ENCODE measurements at places on chromosomes 4 and X. TPM values are rescaled to one million over a fixed set of nuclear protein-coding genes. Genes with fewer than 3 reads are reported as not detected.

DNA sequence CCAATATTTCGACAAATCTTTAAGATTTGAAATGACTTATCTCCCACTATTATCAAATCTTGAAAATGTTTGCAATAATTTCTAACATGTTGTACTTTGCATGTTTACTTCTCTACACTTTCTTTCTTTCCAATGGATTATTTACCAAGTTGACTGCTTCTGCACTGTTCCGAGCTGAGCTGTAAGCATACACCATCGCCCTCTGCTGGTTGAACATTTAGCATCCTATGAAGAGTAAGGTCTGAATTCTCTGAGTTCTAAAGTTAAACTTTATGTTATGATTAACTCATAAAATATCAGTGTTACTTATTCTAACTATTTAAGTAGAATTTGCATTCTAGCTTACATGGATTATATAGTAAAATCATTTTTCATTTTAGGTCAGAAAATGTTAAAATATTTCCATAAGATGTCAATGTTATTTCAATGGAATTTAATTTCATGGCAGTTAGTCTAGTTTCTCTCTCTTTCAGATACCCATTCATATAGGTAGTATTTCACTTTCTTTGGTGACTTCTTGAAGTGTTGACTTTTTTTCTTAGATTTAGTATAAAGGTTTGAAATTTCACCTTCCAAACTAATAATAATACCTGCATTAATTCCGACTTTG, 137.4 kb downstream of the DKK2 start:
- DNase-seq: peak; percentile 64

DNA sequence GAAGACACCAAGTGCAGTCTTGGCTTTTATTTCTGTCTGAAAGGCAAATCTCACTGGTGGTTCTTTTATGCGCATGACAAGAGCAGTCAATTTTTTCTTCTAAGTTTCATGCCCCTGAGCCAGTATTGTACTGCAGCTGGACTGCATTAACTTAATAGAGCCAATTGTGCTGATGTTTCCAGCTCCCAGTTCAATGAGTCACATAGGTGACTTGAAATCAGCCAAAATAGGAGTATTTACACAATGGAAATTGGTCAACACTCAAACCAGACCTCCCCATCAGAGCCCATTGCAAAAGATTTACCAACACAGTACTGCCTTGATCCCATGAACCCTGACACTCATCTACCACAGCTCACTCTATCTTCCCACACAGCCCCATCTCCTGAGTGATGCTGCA, 100.3 kb upstream of the GUCY1A1 start:
- DNase-seq: peak; percentile 21

DNA sequence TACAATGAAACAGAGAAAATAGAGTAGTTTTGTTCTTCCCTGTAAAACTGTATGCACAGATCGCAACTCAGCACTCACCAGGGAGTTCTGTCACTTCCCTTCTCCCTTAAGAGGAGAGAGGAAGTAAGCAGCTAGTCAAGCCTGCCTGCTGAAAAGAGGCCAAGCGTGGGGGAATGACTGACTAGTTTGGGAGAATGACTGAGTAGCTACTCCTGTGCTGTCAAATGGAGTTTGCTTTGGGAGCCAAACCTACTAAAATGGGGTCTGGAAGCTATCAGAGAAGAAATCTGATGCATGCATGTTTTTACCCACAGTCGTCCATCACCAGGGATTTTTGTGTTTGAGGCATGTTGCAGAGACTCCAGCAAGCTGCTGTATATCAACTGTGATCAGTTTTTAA, 54.6 kb upstream of the LHFPL1 start:
- no peak for DNase-seq

DNA sequence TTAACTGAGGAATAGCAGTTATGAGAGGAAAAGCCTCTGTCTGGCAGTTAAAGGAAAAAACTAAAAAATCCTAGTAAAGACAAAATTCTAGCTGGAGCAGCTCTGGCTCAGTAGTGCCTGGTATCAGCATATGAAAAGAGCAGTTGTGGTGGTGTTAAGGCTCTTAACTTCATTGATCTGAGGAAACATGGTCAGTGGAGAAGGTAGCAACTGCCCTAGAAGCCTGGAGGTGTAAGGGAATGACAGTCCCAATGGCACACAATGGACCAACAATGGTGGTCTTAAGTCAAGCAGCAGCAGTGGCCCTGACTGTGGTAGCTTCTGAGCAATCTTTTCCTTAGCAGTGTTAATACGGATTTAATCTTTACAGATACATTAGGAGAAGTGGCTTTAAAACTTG, 189.6 kb upstream of the POF1B start:
- no peak for DNase-seq

DNA sequence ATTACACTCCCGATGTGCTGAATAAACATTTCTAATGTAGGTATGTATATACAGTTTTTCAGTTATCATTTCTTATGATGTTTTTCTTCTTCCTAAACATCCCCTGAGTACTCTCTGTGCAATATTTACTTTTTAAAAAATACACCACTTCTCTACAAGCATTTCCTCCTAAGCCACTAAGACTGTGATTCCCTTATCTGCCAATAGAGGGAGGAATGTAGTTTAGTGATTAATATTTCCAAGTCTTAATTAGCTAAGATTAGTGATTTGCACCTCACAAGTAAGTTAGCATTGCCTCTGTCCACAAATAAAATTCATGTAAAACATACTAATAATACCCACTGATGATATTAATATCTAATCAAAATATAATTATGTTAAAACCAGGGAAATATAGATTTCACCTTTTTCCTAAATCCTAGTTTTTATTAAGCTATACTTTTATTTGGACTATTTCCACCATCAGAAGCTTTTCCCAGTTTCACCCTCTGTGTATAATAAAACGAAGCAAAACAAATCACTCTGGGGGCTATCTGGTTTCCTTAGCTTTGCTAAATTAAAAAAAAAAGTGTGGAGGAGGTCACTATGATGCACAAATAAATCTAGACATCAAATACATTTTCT, 909.1 kb downstream of the FAT4 start:
- DNase-seq: no peak

GRCh38 chrX:44203791-44204190, 139.7 kb downstream of the EFHC2 start:
- no peak for DNase-seq

GRCh38 chrX:39022106-39022505, 220.8 kb downstream of the MID1IP1 start:
- DNase-seq: no peak

- no peak for DNase-seq
Measured at GRCh38 chr4:149296084-149296483, 519.6 kb downstream of the IQCM start.

- no peak for DNase-seq
Measured at GRCh38 chrX:71579990-71580380, 1.7 kb downstream of the GCNA start.

DNA sequence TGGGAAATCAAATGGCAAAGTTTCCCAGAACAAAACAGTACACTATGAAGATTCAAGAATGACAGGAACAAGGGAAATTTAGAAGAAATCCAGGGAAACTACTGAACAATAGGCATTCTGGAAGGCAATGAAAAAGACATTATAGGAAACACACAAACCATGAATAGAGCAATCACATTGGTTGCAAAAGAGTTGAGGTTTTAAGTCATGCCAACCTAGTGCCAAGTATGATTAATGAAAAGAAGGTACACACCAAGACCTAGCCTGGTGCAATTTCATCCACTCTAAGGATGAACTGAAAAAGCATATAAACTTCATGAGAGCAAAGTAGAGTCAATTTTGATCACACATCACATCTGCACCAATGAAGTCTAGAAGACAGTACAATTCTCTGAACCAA, 326.9 kb downstream of the PDHA2 start:
- DNase-seq: no peak

- DNase-seq: no peak
Measured at GRCh38 chr4:186619088-186619487, 63.7 kb upstream of the MTNR1A start.

Gene SULT1E1
- total RNA-seq: 0.87 TPM

Gene SATL1
- not detected for total RNA-seq

Gene TMLHE
- total RNA-seq: 14.8 TPM
